ENCODE measurements at places on chromosomes 3 and 15.

DNA sequence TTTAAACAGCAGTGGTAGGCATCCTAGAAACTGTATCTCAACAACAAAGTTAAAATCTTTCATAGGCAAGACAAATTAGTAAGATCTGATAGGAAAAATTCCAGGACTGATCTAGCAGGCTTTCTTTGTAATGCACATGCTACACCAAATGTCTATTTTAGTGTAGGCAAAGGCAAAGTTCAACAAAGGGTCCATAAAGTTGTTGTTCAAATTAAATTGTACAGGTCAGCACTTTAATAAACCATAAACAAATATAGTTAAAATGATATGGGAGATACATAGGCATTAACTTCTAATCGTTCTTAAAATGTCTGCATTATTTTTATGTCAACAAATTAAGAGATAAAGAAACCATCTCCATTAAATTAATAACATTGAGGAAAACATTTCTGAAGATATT lies 413.0 kb downstream of the TUSC7 start:
- DNase-seq = no peak

DNA sequence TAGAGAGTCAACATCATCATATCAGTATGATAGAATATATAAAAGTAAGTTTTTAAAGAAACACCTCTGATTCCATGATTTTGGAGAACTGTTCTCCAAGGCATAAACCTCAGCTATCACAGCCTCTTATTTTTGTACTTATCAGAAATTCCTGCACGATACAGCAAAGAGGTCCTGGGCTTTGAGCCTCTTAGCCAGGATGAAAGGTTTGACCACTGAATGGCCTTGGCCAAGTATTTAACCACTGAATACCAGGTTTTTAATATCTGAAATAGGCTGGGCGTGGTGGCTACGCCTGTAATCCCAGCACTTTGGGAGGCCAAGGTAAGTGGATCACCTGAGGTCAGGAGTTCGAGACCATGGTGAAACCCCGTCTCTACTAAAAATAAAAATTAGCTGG lies 1.9 kb upstream of the FAM174B start:
- no peak for DNase-seq

DNA sequence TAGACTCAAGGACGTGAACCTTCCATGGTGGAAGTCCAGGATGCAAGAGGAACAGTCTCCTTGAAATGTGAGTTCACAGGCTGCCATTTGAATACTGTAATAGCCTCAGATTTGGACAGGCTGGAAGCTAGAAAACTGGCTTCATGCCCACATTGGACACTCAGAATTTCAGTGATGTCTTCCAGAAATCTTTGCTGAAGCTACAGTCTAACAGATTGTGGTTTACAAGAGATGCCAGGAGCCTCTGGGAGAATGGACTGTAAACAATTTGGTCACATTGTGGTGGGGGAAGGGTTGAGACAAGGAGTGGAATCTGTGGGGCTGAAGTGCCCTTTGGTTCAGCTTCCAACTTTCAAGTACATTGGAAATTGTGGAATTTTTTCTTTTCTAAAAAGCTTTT lies 252.0 kb upstream of the PROK2 start:
- no peak for DNase-seq

- no peak for DNase-seq
These were observed 85.2 kb upstream of the CCDC39 start for GRCh38 chr3:180764481-180764880.

Measured in iPS DF 19.7 (cell line).